ENCODE measurements at places on chromosomes 7 and 10. TPM values are rescaled to one million over a fixed set of nuclear protein-coding genes. Genes with fewer than 3 reads are reported as not detected.

ACTR3C gene
- total RNA-seq = 0.47 TPM

PRLHR gene
- total RNA-seq = not detected

LIPN gene
- not detected for total RNA-seq

SLC25A28 gene
- 41.4 TPM for total RNA-seq

TLX1 gene
- total RNA-seq = not detected

CDK5 gene
- total RNA-seq = 17.4 TPM

NEUROG3 gene
- not detected for total RNA-seq

NPSR1 gene
- not detected for total RNA-seq

CDH23 gene
- 2.5 TPM for total RNA-seq

SLC18A3 gene
- total RNA-seq = 0.34 TPM
